ENCODE measurements at places on chromosomes 1 and 21. TPM values are rescaled to one million over a fixed set of nuclear protein-coding genes. Genes with fewer than 3 reads are reported as not detected.
A peak's percentile ranks its signal among the peaks of the same experiment; 100 is the strongest.

Gene VASH2
- 0.60 TPM for polyA plus RNA-seq

Gene CBR1
- polyA plus RNA-seq: 33.7 TPM

Gene HES2
- polyA plus RNA-seq: 0.17 TPM

Gene FCER1A
- polyA plus RNA-seq: not detected

Gene BNIPL
- polyA plus RNA-seq: 1.1 TPM

Gene PLA2G4A
- polyA plus RNA-seq: not detected

Gene RCSD1
- polyA plus RNA-seq: not detected

GRCh38 chr1:244439391-244440032 lies 12.2 kb downstream of the ADSS2 start:
- no peak for DNase-seq
- H3K27me3 ChIP-seq: no peaks in the 10 kb centered on the region
- H3K4me1 ChIP-seq: peaks cover 43% of the 10 kb centered on the region
- H3K27ac ChIP-seq: no peak overlapping the region
- H3K4me3 ChIP-seq: no peak overlapping the region

DNA sequence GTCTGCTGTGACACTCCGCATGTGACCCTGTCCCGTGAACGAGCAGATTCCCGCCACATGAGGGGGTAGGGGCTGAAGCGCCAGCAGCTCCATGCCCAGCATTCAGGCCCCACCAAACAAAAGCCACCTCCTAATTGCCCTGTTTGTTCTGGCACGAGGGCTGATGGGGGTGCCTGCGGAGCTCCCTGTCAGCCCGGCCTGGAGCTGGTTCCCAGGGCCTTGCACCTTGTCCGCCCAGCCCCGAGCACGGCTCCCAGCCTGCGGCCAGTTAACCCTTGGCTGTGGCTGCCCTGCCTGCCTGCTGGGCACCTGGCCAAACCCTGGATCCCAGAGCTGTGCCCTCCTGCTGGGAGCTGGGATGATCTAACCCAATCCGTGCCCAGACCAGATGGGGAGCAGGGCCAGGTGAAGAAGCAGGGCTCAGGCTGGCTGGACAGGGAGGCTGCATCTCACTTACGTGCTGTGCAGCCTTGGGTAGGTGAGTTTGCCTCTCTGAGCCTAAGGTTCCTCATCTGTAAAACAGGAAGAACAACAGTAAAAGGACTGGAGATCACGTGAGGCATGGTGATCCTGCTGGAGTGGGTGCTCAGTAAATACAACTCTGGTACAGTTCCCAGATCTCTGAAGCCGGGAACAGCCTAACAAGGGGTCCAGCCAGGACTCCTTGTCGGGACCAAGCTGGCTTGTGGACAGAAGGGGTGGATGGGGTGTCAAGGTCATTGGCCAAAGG lies 110.9 kb upstream of the IFFO2 start:
- DNase-seq: peak; percentile 82
- H3K36me3 ChIP-seq: no peaks in the 10 kb centered on the region
- H3K4me1 ChIP-seq: peaks cover 84% of the 10 kb centered on the region

- no peaks in the 10 kb centered on the region for H3K4me1 ChIP-seq
- DNase-seq: no peak
- no peak overlapping the region for H3K4me3 ChIP-seq
These were observed 70.6 kb upstream of the PAXBP1 start for GRCh38 chr21:32842146-32842545.

DNA sequence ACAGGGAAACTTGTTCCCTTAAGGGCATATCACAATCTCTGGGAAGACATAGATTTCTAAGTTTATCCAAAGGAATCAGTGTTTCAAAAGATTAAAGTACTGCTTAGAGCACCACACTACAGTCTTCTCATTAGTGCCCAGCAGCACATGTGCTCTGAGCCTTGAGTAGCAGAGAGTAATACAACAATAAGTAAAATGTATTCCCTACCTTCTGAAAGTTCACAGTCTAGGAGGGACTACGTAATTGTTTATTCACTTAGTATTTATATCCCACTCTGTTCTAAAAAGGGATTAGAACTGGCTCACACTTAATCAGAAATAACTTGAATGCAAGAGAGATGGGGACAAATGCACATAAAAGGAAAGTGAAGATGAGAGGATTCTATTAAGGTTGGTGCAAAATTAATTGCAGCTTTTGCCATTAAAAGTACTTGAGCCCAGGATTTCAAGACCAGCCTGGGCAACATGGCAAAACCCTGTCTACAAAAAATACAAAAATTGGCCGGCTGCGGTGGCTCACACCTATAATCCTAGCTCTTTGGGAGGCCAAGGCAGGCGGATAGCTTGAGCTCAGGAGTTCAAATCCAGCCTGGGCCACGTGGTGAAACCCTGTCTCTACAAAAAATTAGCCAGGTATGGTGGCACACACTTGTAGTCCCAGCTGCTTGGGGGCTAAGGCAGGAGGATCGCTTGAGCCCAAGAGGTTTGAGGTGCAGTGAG lies 9.0 kb downstream of the SYNC start:
- H3K36me3 ChIP-seq: no peaks in the 10 kb centered on the region
- peak overlapping the region; percentile 55 for H3K4me3 ChIP-seq
- DNase-seq: no peak
- H3K4me1 ChIP-seq: peaks cover 27% of the 10 kb centered on the region

GRCh38 chr1:62781841-62782543 lies 1.9 kb upstream of the ATG4C start:
- no peak overlapping the region for H3K27ac ChIP-seq
- no peak overlapping the region for H3K4me3 ChIP-seq
- H3K27me3 ChIP-seq: no peaks in the 10 kb centered on the region
- peaks cover 48% of the 10 kb centered on the region for H3K4me1 ChIP-seq

DNA sequence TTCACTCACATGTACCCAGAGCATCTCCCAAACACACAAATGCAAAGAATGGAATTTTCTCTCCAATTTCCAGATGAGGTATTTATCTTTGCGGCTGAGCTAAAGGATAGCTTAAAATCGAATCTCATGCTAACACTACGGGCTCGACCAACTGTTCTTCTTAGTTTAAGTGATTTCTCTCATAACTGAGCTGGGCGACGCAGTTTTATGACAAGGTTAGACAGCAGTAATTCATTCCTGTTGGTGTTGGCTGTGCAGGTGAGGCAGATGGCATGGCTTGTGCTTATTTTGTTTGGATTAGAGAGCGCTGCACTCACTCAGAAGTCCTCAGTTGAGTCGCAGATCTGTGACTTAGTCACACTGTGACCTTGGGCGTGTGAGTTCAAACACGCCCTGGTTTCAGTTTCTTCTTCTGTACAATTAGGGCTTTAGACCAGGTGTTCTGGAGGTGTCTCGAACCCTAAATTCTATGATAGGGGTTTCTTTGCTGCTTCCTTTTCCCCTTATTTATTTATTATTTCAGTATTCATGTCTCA lies 41.5 kb upstream of the MRPS6 start:
- no peaks in the 10 kb centered on the region for H3K27me3 ChIP-seq
- H3K4me1 ChIP-seq: peaks cover 45% of the 10 kb centered on the region
- H3K36me3 ChIP-seq: no peaks in the 10 kb centered on the region
- no peak overlapping the region for H3K27ac ChIP-seq

DNA sequence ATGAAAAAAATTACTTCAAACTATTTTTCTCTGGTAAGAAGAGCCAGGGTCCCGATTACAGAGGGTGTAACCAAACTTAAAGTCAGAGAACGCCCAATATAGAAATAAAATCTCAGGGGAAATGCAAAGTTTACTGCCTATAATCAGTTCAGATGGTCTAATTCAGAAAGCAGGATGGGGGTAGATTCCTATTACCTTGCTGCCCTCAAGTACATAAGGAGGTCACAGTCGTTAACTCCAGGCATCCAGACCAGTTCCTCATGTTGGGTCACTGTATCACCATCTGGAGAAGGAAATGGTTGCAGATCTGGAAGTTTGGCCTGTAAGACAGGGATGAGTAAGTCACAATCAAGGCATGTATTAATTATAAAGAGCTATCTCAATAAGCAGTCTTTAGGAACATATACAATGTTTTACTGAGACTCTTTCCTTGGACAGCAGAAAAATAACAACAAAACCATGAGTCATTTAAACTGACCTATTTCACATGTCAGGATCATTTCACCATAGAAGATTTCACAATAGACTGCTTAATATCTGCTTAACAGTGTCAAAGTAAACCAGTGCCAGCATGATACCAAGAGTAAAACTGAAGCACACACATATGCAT lies 179.4 kb downstream of the SLC45A1 start:
- no peak for DNase-seq
- H3K27ac ChIP-seq: no peak overlapping the region
- H3K36me3 ChIP-seq: peaks cover 19% of the 10 kb centered on the region
- H3K27me3 ChIP-seq: no peaks in the 10 kb centered on the region
- no peak overlapping the region for H3K4me3 ChIP-seq
- no peaks in the 10 kb centered on the region for H3K4me1 ChIP-seq

DNA sequence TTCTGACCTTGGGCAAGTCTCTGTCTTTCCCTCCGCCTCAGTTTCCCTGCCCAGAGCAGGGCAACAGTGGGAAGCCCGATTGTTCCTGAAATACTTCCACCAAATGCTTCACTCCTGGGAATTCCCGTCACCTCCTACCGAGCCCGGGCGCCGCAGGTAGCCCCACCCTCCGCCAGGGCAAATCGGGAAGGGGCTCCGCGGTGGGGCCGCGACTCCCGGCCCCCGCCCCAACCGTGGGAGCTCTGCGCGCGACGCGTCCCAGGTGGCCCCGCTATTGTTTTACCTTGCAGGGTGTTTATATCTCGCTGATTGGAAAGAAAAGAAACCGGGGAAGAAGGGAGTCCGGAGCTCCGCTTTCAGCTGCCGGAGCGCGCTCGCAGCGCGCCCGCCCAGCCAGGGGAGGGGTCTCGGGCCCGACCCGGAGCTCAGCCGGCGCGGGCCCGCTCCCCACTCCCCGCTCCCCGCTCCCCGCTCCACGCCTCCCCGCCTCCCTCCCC lies 407 bp downstream of the IGSF3 start:
- DNase-seq: no peak
- peaks cover 8% of the 10 kb centered on the region for H3K4me1 ChIP-seq
- peak overlapping the region; percentile 52 for H3K4me3 ChIP-seq
- no peaks in the 10 kb centered on the region for H3K36me3 ChIP-seq

DNA sequence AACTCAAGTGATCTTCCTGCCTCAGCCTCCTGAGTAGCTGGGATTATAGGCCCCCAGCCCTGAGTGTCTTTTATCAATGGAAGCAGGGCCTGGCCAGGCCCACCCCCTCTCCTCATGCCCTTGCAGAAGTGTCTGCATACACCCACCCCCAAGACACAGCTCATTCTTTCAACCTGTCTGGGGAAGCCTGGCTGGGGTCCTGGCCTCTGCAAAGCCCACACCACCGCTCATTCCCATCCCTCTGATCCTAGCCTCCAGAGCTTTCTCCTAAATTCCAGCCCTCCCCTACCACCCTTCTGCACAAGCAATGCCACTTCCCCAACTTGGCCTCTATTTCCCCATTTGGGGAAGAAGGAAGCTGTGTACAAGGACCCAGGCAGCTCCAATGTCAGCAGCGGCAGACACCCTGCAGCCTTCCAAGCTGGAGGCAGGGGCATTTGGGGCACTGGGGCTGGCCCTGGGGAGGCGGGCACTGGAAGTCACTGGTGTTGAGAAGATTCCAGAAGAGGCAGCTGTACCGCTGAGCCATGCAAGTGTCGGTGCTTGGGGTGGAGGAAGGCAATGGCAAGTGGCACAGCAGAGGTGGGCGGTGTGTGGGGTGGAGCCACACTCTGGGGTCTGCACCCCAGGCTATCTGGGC lies 33.7 kb upstream of the ARF1 start:
- H3K36me3 ChIP-seq: no peaks in the 10 kb centered on the region
- no peaks in the 10 kb centered on the region for H3K27me3 ChIP-seq
- no peaks in the 10 kb centered on the region for H3K4me1 ChIP-seq
- no peak overlapping the region for H3K27ac ChIP-seq
- H3K4me3 ChIP-seq: no peak overlapping the region

Data from HepG2 (cell line).